Ammon's horn (tissue), 1 donor: ENCODE measurements at places on chromosomes 16 and 17.

- DNase-seq = no peak
Observed at GRCh38 chr17:52237151-52237550, 78.6 kb upstream of the CA10 start.

DNA sequence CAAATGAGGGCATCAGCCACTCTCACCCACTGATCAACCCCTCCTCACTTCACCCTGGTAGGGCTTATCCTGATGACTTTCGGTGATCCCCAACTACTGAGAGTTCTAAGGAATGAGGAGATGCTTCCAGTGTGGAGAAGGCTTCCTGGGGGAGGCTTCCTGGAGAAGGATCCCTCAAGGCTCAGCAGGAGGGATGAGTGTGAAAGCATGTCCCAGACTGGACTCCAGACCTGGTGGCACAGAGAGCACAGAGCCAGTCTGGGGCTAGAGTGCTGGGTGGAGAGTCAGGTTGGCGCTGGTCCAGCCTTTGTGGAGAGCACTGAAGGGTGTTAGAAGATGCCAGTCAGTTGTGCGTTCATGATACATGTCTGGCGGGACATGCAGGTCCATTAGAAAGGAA, 53.7 kb downstream of the PLD6 start:
- peak; percentile 62 for DNase-seq

DNA sequence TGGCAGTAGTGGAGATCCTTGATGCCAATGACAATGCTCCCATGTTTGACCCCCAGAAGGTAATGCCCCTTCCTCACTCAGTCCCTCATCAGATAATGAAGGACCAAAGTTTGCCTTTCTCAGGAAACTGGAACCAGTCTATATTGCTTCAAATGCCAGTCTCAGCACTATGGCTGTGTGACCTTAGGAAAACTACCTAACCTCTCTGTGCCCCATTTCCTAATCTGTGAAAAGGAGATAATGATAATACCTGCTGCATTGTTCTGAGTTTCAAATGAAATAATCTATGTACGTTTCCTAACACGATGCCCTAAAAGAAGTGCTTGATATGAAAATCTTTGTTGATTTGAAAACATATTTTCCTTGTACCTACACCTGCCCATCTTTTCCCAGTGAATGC, 35.9 kb downstream of the CDH3 start:
- no peak for DNase-seq

- no peak for DNase-seq
Observed at GRCh38 chr17:53894591-53894990, 71.9 kb downstream of the KIF2B start.

GRCh38 chr17:4219241-4219640, 44.5 kb downstream of the ANKFY1 start:
- no peak for DNase-seq

DNA sequence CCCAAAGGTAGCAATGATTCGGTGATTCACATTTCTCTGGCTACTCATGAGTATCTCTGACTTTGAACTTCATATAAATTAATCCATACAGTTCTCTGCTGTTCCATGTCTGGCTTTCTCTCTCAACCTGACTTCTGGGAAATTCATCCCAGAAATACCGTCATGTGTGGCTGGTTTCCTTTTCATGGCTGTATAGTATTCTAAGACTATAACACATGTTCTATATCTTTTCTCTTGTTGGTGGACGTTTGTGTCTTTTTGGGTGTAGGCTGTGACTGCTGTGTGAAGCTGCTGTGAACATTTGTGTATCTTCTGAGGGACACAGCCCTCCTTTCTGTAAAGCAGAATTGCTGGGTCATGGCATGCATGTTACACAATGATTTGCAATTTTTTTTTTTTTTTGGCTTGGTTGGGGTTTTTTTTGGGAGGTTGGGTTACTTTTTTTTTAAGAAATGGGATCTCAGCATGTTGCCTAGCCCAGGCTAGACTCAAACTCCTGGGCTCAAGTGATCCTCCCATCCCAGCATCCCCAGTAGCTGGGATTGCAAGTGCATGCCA, 6.3 kb downstream of the TTYH2 start:
- no peak for DNase-seq

DNA sequence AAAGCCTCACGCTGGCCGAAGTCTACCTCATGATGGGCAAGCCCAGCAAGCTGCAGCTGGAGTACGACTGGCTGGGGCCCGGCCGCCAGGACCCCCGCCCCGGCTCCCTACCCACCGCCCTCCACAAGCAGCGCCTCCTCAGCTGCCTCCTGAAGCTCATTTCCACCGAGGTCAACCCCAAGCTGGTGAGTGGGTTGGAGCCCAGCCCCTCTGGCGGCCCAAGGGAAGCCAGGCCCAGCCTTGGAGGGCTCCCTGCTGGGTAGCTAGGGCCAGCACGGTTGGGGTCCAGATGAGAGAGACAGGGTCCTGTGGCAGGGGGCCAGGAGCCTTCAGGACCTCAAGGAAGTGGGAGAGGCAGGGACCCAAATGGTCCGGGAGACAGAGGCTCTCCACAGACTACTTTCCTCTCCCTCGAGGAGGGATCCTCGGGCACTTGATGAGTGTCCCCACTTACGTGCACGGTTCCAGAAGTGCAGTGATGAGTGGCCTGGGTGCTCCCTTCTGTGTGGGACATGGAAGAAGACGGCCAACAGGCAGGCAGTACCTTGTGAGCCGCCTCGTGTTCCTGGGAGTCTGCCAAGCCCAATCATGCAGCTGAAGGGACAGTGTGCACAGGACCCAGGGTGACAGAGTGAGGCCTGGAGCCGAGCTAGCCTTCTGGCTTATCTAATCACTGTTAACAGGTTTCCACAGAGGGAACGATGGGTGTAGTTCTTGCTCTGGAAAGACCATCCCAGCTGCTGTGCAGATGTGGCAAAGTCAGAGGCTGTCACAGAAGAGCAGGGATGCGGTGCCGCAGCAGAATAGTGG, 21.1 kb upstream of the JPT2 start:
- no peak for DNase-seq

DNA sequence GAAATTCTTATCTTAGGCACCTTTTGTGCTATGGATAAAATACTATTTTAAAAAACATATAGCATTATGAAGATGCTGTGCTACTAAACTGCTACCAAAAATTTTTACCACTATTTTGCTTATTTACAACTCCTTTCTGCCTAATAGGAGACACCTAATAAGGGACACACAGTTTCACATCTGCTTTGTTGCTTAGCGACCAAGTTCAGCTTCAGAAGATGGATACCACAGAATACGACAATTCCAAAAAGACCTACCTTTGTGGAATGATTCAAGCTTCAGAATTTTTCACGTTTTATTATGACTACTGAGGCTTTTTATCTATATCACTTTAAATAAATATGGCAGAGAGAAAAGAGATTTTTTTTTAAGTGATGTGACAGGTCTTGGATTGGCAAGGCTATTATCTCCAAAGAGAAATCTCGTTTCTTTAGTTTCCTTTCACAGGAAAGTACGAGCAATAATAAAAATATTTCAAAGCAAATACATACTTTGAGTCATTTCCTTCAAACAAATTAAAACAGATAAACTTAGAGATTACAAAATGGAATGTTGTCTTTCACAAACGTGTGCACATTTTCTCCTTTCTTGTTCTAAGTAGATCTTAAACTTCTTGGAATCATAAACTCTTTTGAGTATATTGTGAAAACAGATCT, 35.4 kb downstream of the SPAG9 start:
- DNase-seq = no peak

DNA sequence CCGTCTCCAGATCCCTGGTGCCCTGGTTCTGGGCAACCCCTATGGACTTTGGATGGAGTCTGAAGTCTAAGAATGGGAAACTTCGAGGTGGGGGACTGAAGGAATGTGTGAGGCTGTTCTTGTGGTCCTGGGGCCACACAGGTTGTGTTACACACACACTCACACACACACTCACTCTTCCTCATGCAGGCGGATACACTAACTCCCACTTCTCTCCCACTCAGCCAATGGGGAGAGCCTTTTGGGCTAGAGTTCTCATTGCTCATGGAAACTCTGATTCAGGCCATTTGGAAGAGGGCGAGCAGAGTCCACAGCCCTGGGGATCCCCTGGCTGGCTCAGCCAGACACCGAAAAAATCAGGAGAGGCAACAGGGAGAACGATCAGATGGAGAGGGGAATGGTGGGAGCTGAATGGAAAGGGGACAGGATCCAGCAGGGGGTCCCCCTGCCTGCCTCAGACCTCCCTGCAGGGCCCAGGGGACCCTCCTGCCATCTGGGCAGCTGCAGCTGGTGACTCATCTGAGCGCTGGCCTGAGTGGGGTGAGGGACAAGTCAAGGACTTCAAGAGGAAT, 9.1 kb downstream of the IGFBP4 start:
- DNase-seq = no peak

DNA sequence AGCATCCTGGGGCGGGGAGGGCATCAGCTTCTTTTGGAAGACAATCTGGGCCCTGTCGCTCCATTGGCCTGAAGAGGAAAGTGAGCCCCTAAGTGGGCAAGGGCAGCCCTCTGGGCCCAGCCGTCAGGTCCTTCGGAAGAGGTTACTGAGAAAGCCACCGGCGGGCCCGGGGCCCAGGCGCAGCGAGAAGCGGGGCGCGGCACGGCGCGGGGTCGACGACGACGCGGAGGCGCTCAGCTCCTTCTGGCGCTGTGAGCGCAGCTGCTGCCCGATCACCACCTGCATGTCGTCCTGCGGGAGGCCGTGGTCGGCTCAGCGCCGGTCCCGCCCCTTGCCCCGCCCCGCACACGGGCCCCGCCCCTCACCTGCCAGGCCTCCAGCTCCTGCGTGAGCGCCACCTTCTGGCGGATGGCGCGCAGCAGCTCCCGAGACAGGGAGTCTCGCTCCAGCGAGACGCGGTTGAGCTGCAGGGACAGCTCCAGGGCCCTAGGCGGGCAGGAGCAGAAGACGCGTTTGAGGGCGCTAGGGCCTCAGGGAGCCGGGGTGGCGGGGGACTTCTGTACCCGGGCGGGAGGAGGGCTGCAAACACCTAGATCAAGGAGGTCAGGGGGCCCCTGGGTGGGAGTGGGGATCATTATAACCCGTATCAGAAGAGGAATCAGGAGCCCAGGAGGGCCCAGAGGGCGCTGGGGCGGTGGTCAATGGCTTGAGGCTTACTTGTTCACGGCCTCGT, 4.3 kb downstream of the THOC6 start:
- DNase-seq = peak; percentile 78

- no peak for DNase-seq
Observed at GRCh38 chr16:85200471-85201278, 88.4 kb upstream of the CIBAR2 start.

DNA sequence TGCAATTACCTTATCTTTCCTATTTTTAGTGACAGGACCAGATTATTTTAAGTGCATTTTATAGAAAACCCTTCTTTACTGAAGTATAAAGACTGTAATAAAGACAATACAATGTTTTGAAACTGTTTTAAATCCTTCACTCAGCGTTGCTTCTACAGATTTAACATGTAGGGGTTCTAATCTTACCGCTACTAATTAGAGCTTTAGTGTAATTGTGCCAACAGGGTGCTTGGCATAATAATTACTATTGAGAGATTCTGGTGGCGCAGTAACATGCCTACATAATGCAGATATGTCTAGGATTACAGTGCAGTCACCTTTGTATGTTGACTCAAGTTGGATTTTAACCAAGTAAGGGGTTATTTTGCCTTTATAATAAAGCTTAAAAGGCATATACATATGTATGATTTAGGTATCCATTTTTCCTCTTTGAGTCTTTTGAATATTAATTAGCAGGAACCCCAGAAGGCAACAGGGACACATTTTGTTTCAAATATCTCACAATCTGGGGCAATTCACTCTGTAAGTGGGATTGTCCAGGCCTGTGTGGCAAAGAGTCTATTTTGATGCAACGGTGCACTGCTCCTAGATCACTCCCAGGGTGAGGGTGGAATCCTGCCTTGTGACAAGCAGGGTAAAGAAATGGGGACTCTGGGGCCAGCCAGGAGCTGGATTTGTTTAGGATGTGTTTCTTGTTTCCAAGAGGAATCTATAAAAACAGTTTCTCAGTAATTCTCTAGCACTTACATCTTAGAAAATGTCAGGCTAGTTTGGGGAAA, 604.7 kb upstream of the SALL1 start:
- no peak for DNase-seq

DNA sequence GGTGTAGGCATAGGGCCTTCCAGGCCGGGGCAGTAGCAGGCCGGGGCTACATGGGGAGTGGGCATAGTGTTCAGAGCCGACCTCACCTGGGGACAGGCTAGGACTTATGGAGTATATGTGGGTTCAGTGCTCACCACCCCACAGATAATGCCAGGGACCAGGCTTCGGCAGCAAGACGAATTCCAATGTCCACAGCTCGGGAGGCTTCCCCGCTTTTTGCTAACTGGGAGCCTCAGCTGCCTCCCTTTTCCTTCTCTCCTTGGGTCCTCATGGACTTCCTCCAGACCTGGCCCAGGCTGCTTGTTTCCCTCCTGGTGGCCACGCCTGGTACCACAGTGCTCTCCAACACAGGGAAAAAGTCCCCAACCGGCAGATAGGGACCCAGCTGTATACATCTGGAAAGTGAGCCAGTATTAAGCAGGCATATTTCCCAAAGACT, 20.1 kb upstream of the SLC46A1 start:
- no peak for DNase-seq

DNA sequence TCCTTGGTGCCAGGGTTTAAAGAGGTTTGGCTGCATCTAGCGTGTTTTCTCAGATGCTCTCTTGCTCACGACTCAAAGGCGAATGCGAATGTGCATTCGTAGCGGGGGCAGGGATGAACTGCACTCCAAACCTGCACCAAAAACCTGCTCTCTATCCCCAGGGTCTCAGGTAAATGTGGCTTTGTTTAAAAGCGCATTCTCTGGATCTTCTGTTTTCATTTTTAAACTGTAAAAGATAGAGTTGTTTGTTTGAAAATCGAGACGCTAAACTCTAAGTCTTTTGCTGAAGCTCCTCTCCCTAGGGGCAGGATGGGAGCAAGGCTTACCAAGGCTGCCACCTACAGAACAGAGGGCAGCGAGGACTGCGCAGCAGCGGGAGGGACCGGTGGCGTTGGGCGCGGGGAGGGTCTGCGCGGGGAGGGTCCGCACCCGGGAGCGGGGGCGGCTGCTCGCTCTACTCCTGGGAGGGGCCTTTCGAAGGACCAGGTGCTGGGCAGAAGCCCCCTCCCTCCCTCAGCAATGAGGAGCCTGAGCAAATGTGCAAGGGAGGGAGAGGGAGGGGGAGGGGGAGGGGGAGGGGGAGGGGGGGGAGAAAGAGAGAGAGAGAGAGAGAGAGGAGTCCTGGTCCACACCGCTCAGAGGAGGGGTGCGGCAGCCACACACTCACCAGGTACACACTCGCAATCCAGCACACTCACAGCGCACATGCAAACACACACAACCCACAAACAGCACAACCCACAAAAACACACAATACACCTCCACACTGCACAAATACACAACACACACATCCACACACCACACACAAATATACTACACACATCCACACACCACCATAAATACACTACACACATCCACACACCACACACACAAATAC, 142.8 kb downstream of the GRIN2A start:
- DNase-seq = peak; percentile 84

- DNase-seq = no peak
Observed at GRCh38 chr17:9144502-9145249, 123.4 kb downstream of the NTN1 start.

DNA sequence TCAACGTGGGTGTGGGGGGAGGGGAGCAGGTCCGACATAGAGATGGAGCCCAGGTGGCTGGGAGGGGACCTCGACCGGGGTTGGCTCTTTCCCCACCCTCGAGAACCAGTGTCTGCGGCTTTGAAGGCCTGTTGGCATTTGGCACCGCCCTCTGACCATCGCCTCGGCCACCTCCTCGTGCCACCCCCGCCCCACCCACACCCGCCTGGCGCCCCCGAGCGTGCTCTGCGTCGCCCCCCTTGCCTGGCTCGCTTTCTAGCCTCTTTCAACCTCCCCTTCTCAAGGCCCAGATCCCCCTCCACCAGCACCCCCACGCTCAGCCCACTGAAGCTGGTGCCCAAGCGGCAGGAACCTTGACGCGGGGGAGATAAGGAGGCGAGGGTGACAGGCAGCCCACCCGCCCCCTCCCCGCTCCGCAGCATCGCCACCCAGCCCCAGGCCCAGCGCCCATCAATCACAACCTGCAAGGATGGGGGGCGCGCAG, 619 bp downstream of the CACNB1 start:
- no peak for DNase-seq
